Activated naive CD8-positive, alpha-beta T cell treated with anti-CD3 and anti-CD28 coated beads for 36 hours (primary cell): ENCODE measurements at places on chromosomes 11 and 22. TPM values are rescaled to one million over a fixed set of nuclear protein-coding genes. Genes with fewer than 3 reads are reported as not detected.
A peak's percentile ranks its signal among the peaks of the same experiment; 100 is the strongest.

The TRIM49 gene
- total RNA-seq, result not detected

The MS4A6A gene
- not detected for total RNA-seq

The CRYBB1 gene
- not detected for total RNA-seq

The CHRM1 gene
- not detected for total RNA-seq

The XKR3 gene
- not detected for total RNA-seq

The OR5P2 gene
- not detected for total RNA-seq

The ANAPC15 gene
- total RNA-seq, result 70.4 TPM

The POTEH gene
- not detected for total RNA-seq

The WNT7B gene
- total RNA-seq, result not detected

The CD248 gene
- total RNA-seq, result 11.0 TPM

The RFPL2 gene
- total RNA-seq, result not detected

The KCNQ1 gene
- 6.7 TPM for total RNA-seq

The CLP1 gene
- 22.2 TPM for total RNA-seq

The HPX gene
- not detected for total RNA-seq

GRCh38 chr11:107677924-107678631 is 33.8 kb downstream of the SLN start:
- no peak for DNase-seq

DNA sequence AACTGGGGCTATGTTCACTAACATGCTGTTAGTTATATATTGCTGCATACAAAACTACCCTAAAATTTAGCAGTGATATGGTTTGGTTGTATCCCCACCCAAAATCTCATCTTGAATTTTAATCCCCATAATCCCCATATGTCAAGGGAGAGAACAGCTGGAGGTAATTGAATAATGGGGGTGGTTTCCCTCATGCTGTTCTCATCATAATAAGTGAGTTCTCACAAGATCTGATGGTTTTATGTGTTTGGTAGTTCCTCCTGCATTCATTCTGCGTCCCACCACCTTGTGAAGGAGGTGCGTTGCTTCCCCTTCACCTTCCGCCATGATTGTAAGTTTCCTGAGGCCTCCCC is 10.0 kb upstream of the PATL1 start:
- DNase-seq, result no peak

DNA sequence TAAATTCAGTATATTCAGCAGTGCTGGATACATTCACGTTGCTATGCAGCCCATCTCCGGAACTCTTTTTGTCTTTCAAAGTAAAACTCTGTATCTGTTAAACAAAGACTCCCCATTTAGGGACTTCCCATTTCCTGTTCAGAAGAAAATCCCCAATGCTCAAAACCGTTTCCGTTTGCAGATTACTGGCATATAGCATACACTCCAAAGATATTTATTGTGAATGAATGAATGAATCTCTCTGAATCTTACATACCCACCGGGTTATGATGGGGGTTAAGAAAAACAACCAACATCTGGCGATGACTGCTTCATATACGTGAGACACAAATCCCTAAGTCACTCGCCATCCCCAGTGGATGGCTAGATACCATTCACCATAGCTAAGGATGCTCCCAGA is 1.6 kb downstream of the THY1 start:
- DNase-seq, result no peak

DNA sequence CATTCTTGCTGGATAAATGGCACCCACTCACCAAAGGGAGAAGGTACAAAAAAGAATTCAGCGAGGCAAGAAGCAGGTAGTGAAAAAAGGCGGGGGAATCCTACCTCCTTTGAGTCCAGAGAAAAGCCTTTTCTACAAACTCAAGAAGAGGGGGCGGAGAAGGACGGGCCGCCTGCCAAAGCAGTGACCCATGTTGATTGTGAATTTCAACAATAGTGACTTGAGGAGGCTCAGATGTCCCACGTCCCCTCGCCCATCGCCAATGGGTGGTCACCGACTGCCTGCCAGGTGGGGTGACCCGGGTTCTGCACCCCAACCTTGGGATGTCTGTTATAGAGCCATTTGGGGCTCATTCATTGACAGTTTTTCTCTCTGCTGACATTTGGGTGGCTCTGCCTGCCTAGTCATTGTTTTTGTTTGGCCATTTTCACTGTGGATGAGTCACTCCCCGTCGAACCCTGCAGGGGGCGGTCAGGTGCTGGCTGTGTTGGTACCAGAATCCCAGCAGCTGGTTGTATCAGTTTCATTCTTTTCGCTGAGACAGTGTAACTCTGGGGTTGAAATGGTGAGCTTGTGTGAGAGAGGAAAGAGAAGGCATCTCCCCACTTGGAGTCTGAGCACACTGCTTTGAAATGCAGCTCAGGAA is 163.4 kb upstream of the NCAM1 start:
- DNase-seq, result peak; percentile 8

DNA sequence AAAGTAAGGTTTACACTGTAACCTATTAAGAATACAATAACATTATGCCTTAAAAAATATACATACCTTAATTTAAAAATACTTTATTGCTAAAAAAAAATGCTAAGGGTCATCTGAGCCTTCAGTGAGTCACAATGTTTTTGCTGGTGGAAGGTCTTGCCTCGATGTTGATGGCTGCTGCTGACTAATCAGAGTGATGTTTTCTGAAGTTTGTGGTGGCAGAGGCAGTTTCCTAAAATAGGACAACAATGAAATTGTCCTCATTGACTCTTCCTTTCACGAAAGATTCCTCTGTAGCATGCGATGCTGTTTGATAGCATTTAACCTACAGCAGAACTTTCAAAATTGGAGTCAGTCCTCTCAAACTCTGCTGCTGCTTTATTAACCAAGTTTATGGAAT is 97.6 kb downstream of the FAT3 start:
- no peak for DNase-seq

DNA sequence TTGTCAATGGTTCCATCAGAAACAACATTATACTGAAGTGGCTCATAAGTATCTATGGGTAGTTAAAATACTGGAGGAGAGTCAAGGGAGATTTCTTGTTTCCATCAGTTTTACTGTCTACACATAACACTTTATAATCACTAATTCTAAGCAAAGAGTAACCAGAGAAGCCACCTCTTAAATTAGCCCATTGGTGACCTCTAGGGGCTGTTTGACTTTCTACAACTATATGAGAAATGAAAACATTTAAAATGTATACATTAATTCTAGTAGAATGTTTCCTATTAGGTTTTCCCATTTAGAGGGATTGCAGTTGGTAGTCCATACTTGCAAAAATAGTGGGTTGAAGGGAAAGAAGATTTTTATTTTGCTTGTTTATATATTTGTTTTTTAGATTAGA is 504.3 kb downstream of the FAM181B start:
- DNase-seq, result no peak

DNA sequence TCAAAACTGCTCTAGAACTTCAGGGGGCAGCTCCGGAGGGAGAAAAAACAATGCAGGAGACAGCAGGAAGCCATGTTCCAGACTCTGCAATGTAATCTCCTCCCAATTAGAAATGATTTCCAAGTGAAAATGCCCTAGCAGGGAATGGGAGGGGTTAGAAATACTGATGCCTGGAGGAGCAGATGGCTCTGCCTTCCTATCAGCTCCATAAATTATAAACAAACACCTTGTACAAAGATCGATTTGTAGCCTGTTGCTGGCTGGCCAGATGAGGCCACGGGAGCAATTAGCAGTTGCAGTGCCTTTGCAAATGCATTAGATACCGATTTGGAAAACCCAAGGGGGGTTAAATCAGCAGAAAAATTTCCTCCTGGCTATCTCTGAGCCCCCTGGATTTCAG is 46.6 kb upstream of the CHRM4 start:
- DNase-seq, result no peak

- no peak for DNase-seq
Observed at GRCh38 chr11:79108851-79109250, 332.0 kb downstream of the TENM4 start.

- DNase-seq, result peak; percentile 23
Observed at GRCh38 chr22:22882033-22882717, 5.4 kb upstream of the IGLL5 start.

- no peak for DNase-seq
Observed at GRCh38 chr11:124101737-124102136, 13.5 kb upstream of the VWA5A start.

- no peak for DNase-seq
Observed at GRCh38 chr11:64322925-64323260, 5.0 kb downstream of the PRDX5 start.

DNA sequence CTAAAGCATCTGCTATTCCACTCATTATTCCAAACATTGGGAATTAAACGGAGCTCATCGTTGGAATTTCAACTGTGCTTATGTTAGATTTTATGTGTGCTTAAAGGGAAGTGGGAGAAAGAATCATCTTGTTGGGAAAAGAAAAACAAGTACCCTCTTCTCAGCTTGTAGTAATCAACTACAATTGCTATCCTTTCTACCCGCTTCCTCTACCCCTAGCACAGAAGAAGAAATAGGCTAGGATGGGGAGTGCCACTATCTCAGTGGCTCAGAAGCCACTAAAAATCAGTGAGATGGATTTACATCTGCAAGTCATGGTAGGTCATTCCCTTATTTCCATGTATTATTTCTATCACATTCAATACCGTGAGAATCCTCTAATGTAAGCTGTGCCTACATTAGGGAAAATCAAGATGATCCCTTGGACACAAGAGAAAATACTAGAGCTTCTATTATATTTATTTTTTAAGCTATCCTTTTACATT is 97.9 kb upstream of the CD44 start:
- DNase-seq, result no peak

GRCh38 chr22:40070701-40071100 is 75.9 kb downstream of the FAM83F start:
- no peak for DNase-seq

- DNase-seq, result peak; percentile 14
Observed at GRCh38 chr22:19631899-19632667, 82.2 kb upstream of the SEPTIN5 start.

- DNase-seq, result no peak
Observed at GRCh38 chr11:22668005-22668796, 1.8 kb downstream of the GAS2 start.

GRCh38 chr11:28366549-28367346 is 258.6 kb downstream of the METTL15 start:
- no peak for DNase-seq

- no peak for DNase-seq
Observed at GRCh38 chr22:37058917-37059701, 7.6 kb downstream of the KCTD17 start.

GRCh38 chr11:135069890-135070289 is 657.8 kb upstream of the B3GAT1 start:
- no peak for DNase-seq

GRCh38 chr22:47547881-47548650 is 785.6 kb downstream of the TBC1D22A start:
- no peak for DNase-seq

GRCh38 chr11:119155733-119156492 is 7.1 kb downstream of the ABCG4 start:
- no peak for DNase-seq

DNA sequence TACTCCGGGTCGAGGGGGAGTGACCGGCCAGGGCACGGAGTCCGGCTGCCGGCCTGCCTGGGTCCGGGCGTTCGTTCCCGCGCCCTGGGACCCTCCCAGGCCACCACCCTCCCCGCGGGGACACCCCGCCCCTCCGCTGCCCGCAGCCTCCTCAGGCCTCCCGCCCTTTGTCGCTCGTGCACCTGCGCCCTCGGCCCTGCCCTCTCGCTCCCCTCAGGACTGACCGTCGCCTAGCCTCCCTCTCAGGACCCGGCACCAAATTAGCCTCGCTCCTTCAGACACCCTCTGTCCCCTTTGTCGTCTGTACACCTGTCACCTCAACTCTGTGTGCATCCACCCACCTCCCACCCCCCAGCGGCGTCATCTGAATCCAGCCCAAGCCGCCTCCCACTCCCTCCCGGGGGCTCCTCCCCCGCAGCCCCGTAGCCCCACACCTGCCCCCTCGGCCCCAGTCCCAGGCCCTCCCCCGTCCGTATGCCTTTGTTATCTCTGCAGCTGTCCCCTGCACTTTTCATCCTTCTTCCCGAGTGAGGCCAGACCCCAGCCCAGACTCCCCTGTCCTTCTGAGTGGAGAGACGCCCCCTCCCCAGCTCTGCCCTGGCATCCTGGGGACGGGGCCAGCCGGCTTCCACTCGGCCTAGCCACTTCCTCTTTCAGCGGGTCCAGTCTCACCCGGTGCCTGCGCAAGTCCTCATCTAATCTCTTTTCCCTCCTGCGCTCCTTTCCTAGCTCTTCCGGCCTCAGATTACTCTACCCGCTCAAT is 643 bp downstream of the TIGD3 start:
- DNase-seq, result peak; percentile 45

- no peak for DNase-seq
Observed at GRCh38 chr11:78359921-78360320, 57.7 kb downstream of the GAB2 start.

- peak; percentile 67 for DNase-seq
Observed at GRCh38 chr11:3855808-3856491, 486 bp downstream of the STIM1 start.

DNA sequence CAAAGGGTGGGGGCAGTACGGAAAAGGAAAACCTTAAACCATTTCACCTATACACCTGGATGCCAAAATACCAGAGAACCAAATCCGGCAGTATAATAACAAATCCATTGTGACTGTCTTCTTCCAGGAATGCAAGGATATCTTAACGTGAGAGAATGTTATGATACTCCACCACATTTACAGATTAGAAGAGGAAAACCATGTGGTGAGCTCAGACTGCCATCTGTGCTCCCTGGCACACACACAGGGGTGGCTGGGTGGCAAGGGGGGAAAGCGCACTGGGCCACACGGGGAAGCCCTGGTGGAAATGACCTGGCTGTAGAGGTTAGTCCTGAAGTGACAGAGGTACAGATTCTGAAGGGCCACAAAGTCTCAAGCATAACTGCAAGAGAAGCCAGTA is 9.9 kb downstream of the EIF1AD start:
- DNase-seq, result no peak

DNA sequence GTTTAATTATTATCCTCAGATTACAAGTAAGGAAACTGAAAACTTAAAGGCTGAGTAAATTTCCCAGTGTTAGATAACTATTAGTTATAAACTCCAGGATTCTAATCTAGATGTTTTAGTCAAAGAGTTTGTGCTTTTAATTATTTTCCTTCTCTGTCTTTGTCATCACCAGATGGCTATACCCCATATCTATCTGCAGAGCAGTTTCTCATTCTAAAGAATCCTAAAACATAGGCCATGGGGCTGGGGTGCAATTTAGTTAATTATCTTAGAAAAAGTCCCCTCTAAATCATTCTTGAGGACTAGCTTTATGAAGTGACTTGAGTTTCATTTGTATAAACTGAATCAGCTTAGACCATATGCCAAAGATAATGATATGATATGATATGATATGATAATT is 556.3 kb upstream of the ANO5 start:
- no peak for DNase-seq

DNA sequence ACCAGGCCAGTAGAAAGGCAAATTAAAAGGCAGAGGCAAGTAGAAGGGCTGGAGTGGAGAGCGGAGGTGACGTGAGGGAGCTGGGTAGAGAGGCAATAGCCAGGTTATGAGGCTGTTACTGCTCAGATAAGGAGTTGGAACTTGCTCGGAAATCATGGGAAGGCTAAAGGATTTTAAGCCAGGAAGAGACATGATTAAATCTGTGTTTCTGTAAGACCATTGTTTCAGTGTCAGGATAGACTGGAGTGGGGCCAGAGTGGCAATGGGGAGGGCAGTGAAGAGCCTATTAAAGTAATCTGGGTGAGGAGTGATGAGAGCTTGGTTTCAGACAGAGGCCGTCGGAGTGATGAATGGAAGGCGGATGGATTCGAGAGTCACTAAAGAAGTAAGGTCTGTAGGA is 39.0 kb downstream of the GRAMD1B start:
- DNase-seq, result no peak

GRCh38 chr11:7484645-7485044 is 661 bp upstream of the OLFML1 start:
- DNase-seq, result no peak
